Left ventricle myocardium inferior (tissue), 1 donor: ENCODE measurements at places on chromosomes 7 and 10. TPM values are rescaled to one million over a fixed set of nuclear protein-coding genes. Genes with fewer than 3 reads are reported as not detected.

Gene KIAA1549
- 2.1 TPM for total RNA-seq

Gene PVRIG
- total RNA-seq = not detected

Gene CHN2
- 36.1 TPM for total RNA-seq

Gene LRRC4
- total RNA-seq = 4.4 TPM

Gene ELOVL3
- not detected for total RNA-seq

Gene GIMAP4
- total RNA-seq = 31.2 TPM

Gene PHYH
- 163 TPM for total RNA-seq

Gene LRIT1
- not detected for total RNA-seq

Gene HOXA11
- not detected for total RNA-seq

Gene OPALIN
- total RNA-seq = not detected

Gene RNF32
- total RNA-seq = not detected

Gene HOXA7
- 0.36 TPM for total RNA-seq

Gene KLF14
- total RNA-seq = 0.11 TPM

Gene BMS1
- total RNA-seq = 14.6 TPM

DNA sequence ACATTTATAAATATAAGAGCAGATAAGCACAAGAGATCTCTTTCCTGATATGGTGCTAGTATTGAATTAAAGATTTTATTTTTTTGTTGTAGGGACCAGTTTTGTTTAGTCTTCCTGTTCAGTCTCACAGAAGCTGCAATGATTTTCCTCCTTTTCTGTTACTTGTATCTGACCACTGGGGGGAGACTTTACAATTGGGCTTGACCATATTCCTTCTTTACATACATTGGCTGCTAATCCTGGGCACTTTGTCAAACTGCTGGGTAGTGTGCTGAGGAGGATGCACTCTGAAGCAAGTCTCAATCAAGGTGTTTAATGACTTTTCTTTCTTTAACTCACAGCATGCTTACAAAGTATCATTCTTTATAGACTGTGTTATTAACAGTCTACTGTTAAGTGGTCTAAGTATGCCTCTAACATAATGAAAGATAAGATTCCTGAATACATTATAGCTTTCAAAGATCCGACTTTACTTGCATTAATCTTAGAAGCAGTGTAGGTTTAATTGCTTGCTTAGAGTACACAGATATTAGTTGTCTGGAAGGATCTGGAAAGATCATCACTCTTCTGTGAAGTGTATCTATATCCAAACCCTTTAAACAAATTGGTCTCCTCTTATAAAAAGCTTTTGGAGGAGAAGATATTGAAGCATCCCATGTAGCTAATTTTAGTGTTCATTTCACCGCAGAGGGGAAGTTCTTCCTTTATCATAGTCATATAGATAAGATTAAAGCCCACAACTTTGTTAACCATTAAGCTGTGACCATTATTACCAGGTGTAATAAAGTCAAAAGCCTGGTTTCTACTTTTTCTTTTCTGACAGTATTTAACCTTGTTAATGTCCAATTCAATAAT lies 3.1 kb downstream of the PALS2 start:
- peaks cover 27% of the 10 kb centered on the region for H3K27me3 ChIP-seq
- H3K36me3 ChIP-seq = no peaks in the 10 kb centered on the region
- no peak overlapping the region for H3K4me3 ChIP-seq

DNA sequence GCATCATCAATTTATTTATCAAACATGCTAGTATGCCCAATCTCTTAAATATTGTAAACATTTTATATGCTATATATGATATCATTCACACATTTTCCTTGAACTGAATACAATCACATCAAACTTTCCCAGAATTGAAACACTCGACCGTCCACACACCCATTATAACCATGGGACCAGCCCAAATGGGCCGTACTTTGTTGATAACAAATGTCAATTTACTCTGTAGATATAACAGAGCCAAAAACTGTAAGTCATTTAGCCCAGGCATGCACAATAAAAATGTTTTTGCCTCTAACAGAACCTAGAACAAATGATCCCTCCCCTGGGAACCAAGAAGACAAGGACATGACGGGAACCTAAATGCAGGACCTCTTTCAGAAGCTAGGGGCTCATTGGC lies 683 bp upstream of the ANKRD22 start:
- DNase-seq = no peak
- H3K27me3 ChIP-seq = no peaks in the 10 kb centered on the region
- H3K27ac ChIP-seq = no peak overlapping the region
- no peaks in the 10 kb centered on the region for H3K36me3 ChIP-seq

GRCh38 chr7:96337519-96337918 lies 15.6 kb upstream of the SLC25A13 start:
- no peaks in the 10 kb centered on the region for H3K27me3 ChIP-seq
- H3K36me3 ChIP-seq = no peaks in the 10 kb centered on the region
- no peak overlapping the region for H3K27ac ChIP-seq
- DNase-seq = no peak
- no peak overlapping the region for H3K4me3 ChIP-seq

- H3K27me3 ChIP-seq = no peaks in the 10 kb centered on the region
- H3K27ac ChIP-seq = no peak overlapping the region
- no peak overlapping the region for H3K4me3 ChIP-seq
- H3K4me1 ChIP-seq = no peaks in the 10 kb centered on the region
- DNase-seq = no peak
Measured at GRCh38 chr10:127174866-127175265, 21.5 kb downstream of the INSYN2A start.

DNA sequence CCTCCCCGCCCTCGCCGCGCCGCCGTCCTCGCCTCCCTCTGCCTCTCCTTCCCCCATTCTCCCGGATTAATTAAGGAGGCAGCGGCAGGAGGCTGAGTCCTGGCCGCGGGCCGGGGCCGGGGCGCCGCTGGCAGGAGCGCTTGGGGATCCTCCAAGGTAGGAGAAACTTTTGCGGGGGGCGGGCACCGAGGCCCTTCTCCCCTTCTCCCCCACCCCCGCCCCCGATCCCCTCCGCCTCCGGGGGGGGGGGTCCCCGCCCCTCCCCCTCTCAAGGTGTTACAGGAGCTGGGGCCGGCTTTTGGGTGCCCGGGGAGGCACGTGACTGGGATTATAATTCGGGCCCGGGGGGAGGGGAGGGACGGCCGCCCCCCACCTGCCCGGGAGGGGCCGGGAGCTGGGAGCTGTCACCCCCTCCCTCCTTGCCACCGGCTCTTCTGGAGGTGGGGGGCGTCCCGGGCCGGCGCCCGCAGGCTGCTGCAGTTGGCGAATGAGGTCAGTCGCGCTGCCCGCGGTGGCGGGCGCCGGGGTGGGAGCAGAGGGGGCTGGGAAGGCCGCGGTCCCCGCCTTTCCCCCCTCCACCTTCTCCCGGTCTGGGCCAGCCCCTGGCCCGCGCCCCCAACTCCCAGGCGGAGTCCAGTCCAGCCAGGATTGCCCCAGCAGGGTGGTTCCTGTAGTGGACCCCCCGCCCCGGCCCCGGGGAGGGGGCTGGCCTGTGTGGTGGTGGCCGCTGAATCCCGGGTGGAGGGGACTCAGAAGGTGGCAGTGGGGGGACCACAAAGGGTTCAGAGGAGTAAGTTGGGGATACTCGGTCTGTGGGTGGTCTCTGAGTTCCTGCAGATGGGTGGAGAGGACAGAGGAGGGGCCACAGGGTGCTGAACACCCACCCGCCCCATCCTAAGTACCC lies 567 bp downstream of the GTF2IRD1 start:
- no peaks in the 10 kb centered on the region for H3K27me3 ChIP-seq
- peak overlapping the region; percentile 94 for H3K27ac ChIP-seq
- peak overlapping the region; percentile 83 for H3K4me3 ChIP-seq
- no peaks in the 10 kb centered on the region for H3K36me3 ChIP-seq
- no peak for DNase-seq

DNA sequence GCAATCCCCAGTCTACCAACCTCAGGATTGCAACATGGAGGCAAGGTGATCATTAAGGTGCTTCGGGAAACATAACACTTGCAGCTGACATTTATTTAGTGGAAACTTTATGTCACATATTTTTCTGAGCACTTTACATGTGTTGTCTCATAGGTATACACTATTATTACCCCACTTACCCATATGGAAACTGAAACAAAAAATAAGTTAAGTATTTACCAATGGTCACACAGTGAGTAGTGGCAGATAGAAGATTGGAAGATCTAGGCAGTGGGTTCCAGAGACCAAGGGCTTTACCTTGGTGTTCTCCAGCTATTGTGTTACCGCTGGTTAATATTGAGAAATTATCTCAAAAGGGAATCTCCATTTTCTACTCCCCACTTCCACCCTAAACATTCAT lies 1279.1 kb upstream of the SORCS1 start:
- no peak for DNase-seq
- no peak overlapping the region for H3K27ac ChIP-seq
- no peak overlapping the region for H3K4me3 ChIP-seq

DNA sequence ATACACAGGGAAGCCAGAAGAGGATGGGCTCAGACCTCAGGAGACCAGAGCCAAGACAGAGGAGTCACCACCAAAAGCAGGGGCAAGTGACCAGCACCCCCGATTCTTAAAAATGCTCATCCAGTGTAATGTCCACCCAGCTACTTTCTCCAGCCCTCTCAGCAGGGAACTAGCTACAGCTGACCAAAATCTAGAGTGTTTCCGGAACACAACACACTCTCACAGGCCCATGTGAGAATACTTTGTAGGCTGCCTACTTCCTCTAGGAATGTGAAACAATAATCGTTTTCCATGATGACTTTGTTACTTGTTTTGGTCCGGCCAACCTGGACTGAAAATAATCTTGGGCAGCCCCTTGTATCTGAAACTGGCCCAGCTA lies 14.5 kb downstream of the PSAP start:
- peaks cover 100% of the 10 kb centered on the region for H3K4me1 ChIP-seq
- H3K36me3 ChIP-seq = peaks cover 22% of the 10 kb centered on the region
- H3K27me3 ChIP-seq = no peaks in the 10 kb centered on the region
- H3K4me3 ChIP-seq = peak overlapping the region; percentile 26
- H3K27ac ChIP-seq = peak overlapping the region; percentile 84
- no peak for DNase-seq

DNA sequence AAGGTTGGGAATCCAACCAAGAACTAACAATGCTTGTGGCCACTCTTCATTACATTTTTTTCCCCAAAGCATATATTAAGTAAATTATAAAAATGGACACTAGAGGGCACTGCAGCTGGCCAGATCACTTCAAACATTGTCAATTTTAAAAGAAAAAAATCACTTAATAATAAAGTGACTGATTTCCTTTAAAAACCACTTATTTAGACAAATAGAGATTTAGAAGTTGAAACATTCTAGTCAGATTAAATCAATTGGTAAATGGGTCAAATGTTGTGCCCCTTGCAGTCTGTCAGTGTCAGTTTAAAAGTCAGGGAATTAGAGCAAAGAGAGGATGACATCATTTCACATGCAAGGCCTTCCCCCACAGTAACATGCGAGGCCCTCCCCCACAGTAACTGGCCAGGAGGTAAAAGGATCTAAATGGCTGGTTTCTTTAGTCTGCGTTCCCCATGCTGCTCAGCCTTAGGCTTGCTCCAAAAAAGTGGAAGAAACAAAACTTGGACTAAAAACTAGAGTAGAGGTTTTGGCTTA lies 177.9 kb downstream of the SKAP2 start:
- peaks cover 14% of the 10 kb centered on the region for H3K4me1 ChIP-seq
- DNase-seq = no peak
- no peak overlapping the region for H3K27ac ChIP-seq
- H3K4me3 ChIP-seq = no peak overlapping the region

- no peaks in the 10 kb centered on the region for H3K4me1 ChIP-seq
- no peak for DNase-seq
- H3K27ac ChIP-seq = no peak overlapping the region
- H3K27me3 ChIP-seq = no peaks in the 10 kb centered on the region
Measured at GRCh38 chr10:65312876-65313275, 1613.0 kb upstream of the LRRTM3 start.

DNA sequence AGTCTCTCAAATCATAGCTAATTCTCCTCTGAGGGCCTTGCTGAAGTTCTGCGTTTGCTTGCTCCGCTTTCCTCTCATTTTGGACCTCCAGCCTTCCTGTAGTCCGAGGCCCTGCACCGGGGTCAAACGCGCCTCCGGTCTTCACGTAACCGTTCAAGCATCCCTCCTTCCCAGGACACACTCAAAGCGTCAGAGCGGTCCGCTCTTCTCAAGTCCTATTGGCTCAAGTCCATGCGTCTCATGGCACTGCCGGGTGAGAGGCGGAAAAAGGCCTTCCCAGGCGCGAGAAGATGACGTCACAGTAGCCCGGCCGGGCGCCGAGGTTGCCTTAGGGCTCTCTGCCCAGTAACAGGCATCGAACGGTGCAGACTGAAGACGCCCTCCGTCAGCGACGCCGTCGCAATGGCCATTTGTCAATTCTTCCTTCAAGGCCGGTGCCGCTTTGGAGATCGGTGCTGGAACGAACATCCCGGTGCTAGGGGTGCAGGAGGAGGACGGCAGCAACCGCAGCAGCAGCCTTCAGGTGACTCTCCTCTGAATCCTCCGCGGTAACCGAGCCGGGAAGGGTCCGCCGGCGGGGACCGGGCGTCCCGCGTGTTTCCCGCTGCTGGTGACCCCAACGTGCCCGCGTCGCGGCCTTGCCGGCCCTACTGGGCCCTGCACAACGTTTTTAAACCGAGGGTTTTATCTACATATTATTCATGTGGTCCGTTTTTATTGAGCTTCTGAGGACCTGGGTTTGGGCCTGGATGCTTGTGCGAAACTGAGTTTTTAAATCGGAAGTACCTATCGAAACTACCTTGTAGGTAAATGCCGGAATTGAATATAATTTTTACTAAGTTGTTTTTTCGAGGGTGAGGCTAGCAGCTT lies at the start of gene NUP42:
Gene NUP42, plus strand, starts transcription at position 365 of the 870 bp plus-strand sequence. Its CDS starts 38 bp downstream, at position 403.
- H3K27me3 ChIP-seq = no peaks in the 10 kb centered on the region
- DNase-seq = peak; percentile 93
- H3K4me1 ChIP-seq = peaks cover 58% of the 10 kb centered on the region
- H3K4me3 ChIP-seq = peak within 1 kb of the TSS; percentile 94

GRCh38 chr10:101291331-101292193 lies 62.3 kb upstream of the LBX1 start:
- peaks cover 98% of the 10 kb centered on the region for H3K27me3 ChIP-seq
- DNase-seq = peak; percentile 63
- peaks cover 26% of the 10 kb centered on the region for H3K4me1 ChIP-seq
- peak overlapping the region; percentile 84 for H3K27ac ChIP-seq
- no peaks in the 10 kb centered on the region for H3K36me3 ChIP-seq
- peak overlapping the region; percentile 76 for H3K4me3 ChIP-seq

GRCh38 chr10:81866753-81867152 lies 8.2 kb upstream of the NRG3 start:
- peaks cover 13% of the 10 kb centered on the region for H3K27me3 ChIP-seq
- H3K36me3 ChIP-seq = no peaks in the 10 kb centered on the region
- H3K4me3 ChIP-seq = no peak overlapping the region
- H3K4me1 ChIP-seq = peaks cover 13% of the 10 kb centered on the region

GRCh38 chr7:34311591-34311990 lies 346.4 kb upstream of the NPSR1 start:
- H3K36me3 ChIP-seq = no peaks in the 10 kb centered on the region
- H3K27ac ChIP-seq = no peak overlapping the region
- DNase-seq = no peak
- no peak overlapping the region for H3K4me3 ChIP-seq
